ENCODE measurements at places on chromosomes 11 and 22. TPM values are rescaled to one million over a fixed set of nuclear protein-coding genes. Genes with fewer than 3 reads are reported as not detected.
A peak's percentile ranks its signal among the peaks of the same experiment; 100 is the strongest.

ART5 gene
- 3.3 TPM for total RNA-seq

CHADL gene
- 1.4 TPM for total RNA-seq

INS gene
- not detected for total RNA-seq

OR56A4 gene
- not detected for total RNA-seq

SCO2 gene
- 6.6 TPM for total RNA-seq

ARL2 gene
- total RNA-seq, result 99.8 TPM

PGM2L1 gene
- 13.5 TPM for total RNA-seq

CLNS1A gene
- 57.4 TPM for total RNA-seq

- peak; percentile 31 for DNase-seq
Measured at GRCh38 chr11:68990995-68991780, 10.4 kb upstream of the MRGPRD start.

DNA sequence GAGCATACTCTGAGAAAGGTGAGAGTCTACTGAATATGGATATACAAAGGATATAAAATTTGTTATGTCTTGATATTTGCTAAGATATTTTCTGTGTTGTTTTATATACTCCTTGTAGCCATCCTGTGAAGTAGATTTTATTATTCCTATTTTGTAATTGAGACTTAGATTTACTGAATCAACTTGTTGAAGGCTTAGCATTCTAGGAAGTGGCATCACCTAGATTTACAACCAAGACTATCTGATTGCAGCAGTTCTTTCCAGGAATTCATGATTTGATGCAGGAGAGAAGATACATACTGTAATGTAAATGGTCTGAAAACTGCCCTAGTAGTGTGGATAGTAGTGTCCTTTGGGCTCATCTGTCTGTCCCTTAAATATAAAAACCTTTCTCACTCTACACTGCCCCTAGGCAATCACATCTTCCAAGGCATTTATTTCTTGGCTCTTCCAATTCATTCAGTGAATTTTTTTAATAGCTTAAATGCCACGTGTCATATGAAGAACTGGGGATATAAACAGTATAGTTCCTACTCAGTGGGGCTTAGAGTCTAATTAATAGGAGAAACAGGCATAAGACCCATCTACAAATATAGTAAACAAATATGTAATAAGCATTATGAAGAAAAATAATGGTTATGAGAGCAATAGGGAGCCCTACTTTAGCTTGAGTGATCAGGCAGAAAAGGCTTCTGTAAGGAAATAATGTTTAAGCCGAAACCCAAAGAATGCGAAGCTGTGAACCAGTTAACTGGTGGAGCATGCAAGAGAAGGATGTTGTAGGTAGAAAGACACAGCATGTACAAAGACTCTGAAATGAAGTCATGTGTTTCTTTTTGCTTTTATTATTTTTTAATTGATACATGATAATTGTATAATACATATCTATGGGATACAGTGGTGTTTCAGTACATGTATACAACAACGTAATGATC, 13.6 kb downstream of the IPO7 start:
- DNase-seq, result no peak

GRCh38 chr11:111561791-111562325, 21.3 kb downstream of the LAYN start:
- DNase-seq, result no peak

DNA sequence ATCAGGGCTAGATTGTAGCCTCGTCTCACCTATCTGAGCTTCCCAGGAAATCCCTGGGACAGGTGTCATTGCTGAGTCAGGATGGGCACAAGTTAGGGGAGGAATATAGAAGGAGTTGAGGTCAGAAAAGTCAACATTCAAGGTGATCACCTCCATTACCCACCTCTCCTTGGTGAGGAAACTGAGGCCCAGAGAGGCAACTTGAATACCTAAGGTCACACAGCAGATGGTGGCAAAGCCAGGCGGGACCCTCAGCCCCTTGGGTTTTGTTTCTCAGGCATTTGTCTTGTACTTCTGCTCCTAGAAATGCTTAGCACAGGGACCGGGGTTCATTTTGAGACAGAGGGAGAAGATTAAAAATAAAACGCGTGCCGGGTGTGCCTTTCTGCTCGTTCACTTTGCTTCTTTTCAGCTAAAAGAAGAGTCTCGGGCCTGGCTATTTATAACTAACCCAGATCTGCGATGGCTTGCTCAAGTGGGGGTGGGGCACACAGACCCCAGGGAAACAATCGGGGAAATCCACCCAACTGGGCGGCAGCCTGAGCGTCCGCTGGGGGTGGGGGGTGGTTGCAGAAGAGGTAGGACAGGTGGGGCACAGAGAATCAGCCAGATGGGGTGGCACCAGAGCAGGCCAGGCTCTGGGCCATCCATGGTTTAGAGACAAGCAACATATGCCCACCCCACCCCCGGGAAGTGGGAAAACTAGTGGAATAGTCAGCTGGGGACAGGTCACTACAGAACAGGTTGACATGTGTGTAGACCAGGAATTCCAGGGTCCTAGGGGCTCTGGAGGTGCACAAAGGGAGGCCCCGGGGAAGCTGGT, 3.9 kb upstream of the GNAZ start:
- DNase-seq, result peak; percentile 27

DNA sequence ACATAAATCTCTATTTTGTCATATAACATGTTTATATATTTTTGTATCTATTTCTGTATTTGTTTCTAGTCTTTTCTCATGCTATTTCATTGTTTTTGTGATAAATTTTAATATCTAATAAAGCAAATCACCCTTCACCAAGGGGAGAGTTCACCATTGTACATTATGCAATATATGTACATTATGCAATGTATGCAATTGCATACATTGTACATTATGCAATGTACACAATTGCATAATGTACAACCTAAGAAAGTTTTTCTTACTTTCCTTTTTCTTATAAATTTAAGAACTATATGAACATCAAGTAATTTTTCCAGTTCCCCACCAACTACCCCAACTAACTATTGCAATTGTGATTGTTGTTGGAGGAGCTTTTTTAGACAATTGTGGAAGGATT, 44.1 kb upstream of the GLYATL2 start:
- no peak for DNase-seq

DNA sequence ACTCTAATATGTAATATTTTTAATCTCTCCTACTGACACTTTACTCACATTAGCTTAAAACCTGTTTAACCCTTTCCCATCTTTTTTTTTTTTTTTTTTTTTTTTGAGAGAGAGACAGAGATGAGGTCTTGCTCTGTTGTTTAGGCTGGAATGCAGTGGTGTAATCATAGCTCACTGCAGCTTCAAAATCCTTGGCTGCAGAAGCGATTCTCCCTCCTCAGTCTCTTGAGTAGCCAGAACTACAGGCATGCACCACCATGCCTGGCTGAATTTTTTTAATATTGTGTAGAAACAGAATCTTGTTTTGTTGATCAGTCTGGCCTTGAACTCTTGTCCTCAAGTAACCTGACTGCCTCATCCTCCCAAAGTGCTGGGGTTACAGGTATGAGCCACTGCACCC, 37.3 kb downstream of the PAMR1 start:
- no peak for DNase-seq

GRCh38 chr11:1667121-1667850, 29.7 kb upstream of the KRTAP5-6 start:
- DNase-seq, result no peak

Data from breast epithelium (tissue), 4 donors.